Hematopoietic multipotent progenitor cell (in vitro differentiated cells): ENCODE measurements at places on chromosomes 4 and X. TPM values are rescaled to one million over a fixed set of nuclear protein-coding genes. Genes with fewer than 3 reads are reported as not detected.

DNA sequence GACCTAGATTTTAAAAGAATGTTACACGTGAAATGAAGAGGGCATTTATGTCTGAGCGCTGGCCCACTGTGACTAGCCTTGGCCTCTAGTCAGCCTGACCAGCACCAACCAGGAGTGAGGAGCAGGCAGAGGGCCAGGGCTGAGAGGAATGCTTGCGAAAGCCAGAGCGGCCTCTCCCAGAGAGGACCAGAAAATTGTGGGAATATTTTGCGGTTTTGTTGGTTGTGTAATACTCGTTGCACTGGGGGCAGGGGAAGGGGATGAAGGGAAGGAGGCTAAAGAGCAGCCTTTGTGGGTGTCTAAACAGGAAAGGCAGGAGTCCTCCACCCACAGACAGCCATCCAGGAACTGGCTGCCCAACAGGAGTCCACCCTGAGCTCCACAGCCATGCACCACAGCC lies 3.8 kb downstream of the GABRE start:
- no peak for DNase-seq

DNA sequence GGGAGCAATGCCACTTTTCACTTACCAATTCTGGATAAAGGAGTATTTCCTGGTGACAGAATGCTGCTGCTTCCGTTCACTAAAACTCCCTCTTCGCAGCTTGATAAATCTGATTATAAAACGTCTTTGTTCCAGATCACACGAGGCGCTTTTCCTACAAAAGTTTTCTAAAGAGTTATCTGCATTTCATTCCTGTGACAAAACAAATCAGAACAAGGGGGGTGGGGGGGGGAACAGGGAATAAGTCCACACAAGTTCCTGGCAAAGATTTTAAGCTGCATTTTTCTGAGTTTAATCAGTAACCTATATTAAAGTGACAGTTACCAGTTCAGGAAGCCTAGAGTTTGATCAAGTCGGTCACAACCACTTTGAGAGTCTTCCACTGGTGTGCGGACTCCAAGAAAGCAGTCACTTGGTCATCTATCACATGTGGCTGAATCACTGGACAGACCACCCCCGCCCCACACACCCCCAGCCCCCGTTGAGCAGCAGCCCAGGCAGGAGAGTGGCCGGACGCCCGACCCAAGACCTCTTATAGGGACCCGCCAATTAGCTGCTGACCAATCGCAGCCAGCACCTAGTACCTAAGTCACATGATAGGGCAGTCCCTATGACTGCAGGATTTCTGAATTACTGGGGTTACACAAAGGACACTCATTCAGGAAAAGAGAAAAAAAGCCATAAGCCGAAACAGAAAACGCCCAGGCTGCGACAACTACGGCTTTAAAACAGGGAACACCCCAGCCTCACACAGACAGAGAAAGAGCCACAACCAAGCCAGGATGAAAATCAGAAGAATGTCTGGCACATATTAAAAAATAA lies 569.3 kb upstream of the DIPK2B start:
- DNase-seq = peak; percentile 83

Gene EDNRA
- total RNA-seq = not detected

- no peak for DNase-seq
Measured at GRCh38 chr4:7546152-7546808, 111.5 kb upstream of the PSAPL1 start.

DNA sequence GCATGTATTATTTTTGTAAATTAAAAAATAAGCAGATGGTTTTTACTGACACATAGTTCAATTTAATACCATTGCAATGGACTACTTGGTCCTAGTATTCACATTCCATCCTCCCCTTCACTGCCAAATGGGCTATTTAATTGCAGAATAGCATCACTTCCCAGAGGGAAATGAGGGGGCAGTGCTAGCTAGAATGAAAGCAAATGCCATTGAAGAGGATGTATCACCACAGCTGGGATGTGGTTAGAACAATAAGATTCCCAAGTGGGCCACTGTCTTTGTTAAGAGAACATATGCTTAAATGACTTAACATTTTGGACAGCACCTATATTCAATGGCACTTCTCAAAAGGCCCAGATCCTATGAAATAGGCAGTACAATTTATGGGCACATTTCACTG lies 224.7 kb downstream of the RBMX2 start:
- no peak for DNase-seq

- DNase-seq = no peak
Measured at GRCh38 chr4:146256328-146256727, 42.0 kb downstream of the REELD1 start.

DNA sequence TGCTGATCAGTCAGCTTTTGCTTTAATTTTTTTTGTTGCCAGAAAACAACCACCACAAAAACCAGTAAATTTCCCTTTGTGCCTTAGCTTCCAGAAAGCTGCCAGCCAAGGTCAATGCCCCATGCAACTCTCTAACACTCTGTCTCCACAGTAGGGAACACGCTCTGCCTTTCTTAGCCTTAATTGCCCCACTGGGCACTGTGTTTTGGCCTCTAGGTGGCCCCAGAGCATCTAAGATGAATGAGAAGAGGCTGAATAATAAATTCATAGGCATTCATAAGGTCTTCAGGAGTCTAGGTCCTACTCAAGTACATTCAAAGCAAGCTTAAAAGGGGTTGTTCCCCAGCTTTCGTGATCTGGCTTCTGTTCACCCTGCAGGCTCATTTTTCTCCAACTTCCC lies 57.7 kb upstream of the PASD1 start:
- DNase-seq = peak; percentile 10

Gene ARHGEF6
- 72.7 TPM for total RNA-seq

DNA sequence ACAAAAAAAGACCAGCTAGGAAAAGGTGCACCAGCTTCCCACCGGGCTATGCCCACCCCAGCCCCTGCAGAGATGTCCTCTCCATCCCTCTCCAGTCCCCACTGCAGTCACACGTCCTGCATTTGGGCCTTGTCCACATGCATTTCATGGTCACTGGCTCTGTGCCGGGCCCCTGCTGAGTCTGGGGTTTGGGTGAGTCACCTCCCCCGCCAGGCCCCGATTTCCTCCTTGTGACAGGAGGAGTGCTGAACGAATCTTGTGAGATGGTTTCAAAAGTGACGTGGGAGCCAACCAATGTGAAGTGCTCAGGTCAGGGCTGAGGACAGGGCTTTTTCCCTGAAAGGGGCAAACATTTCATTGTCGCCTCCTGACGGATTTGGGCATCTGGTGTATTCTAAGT lies 7.1 kb downstream of the CPZ start:
- no peak for DNase-seq

GRCh38 chr4:122639181-122639580 lies 18.3 kb upstream of the IL21 start:
- no peak for DNase-seq

DNA sequence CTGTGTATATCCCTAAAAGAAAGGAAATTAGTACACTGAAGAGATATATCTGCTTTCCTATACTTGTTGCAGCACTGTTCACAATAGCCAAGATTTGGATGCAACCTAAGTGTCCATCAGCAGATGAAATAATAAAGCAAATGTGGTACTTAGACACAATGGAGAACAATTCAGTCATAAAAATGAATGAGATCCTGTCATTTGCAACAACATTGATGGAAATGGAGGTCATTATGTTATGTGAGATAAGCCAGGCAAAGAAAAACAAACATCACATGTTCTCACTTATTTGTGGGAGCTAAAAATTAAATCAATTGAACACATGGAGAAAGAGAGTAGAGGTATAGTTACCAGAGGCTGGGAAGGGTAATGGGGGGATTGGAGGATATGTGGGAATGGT lies 611.9 kb downstream of the STPG2 start:
- DNase-seq = no peak

GRCh38 chrX:50863471-50863870 lies 47.1 kb upstream of the BMP15 start:
- DNase-seq = no peak

DNA sequence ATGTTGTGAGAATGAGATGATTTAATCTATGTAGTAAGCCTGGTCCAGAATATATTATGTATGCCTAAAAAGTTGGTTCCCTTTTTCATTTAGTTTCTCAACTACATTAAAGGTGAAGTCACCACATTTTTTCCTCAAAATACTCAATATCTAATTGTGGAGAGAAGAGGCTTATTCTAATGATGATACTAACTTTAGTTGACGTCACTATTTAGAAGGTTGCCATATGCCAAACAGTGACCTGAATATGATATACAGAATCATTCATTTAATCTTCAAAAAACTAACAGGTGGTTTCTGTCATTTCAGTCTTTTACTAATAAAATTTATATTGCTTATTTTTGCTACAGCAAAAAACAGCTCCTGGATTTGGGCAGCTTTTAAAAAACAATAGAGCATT lies 480.7 kb upstream of the NWD2 start:
- DNase-seq = no peak

DNA sequence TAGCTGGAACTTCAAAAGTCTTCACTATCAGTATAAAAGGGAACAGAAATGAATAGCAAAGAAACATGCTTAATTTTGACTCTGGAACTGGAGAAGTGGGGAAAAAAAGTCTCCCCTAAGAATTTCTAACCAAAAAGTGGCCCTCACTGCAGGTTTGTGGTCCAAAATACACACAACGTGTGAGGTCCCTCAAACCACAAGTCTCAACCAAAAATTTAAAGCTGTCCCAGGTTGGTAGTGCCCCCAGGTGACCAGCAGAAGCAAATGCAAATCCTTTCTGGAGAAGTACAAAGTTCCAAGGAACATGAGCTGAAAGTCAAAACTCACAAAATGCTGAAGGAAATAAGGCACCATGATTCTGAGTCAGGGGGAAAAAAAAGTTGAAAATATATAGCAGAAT lies 23.6 kb upstream of the VAMP7 start:
- DNase-seq = no peak

GRCh38 chr4:145493166-145493565 lies 11.5 kb downstream of the SMAD1 start:
- DNase-seq = no peak

Gene DRD5
- not detected for total RNA-seq

DNA sequence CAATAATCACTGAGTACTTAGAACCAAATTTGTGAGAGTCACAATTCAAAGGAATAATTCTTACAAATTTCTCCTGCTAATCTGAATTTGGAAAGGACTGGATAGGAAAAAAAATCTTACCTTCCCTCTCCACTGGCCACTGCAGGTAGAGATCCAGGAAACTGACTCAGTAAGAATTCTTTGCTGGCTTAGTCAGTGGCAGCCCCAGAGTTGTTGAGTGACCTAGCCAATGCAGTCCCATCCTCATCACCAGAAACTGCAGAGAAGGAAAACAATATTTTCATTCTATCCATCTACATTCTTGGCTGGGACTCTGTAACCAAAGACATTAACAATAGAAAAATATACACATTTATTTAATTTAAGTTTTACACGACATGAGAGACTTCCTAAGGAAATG lies 572.0 kb downstream of the ADGRL3 start:
- DNase-seq = no peak

- no peak for DNase-seq
Measured at GRCh38 chrX:15563056-15563455, 37.7 kb downstream of the ACE2 start.

Gene ETDB
- total RNA-seq = not detected

- no peak for DNase-seq
Measured at GRCh38 chr4:75916091-75916661, 13.9 kb upstream of the PPEF2 start.

Gene AMER1
- total RNA-seq = 5.1 TPM

DNA sequence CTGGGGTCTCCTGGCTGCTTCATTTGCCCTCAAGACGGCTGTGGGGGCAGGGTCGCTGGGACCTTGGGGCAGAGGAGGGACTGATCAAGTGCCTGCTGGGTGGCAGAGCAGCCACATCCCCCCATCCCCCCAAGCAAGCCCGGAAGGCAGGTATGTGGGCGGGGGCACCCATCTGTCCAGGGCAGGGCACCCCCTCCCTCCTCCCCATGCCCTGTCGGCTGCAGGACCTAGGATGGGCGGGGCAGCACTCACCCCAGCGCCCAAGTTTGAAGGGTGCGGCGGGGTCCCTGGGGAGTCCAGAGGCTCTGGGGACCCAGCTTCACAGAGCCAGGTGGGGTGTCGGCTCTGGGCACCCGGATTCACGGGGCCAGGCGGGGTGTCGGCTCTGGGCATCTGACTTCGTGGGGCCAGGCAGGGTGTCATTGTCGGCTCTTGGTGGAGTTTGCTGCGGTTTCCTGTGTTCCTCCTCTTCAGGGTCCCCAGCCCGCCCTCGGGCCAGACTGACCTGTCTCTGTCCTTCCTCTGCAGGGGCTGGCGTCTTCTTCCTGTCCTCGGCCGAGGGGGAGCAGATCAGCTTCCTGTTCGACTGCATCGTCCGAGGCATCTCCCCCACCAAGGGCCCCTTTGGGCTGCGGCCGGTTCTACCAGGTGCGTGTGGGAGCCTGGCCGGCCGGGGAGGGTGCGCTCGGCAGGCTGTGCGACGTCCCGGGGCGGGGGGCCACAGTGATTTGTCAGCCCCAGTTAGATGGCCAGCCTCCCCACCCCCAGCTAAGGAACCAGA lies 22.1 kb downstream of the DOK7 start:
- peak; percentile 7 for DNase-seq

Gene GLA
- total RNA-seq = 32.3 TPM

Gene SNCA
- total RNA-seq = 18.6 TPM

Gene GAGE12F
- not detected for total RNA-seq

- DNase-seq = no peak
Measured at GRCh38 chr4:44056721-44057151, 391.9 kb downstream of the KCTD8 start.

DNA sequence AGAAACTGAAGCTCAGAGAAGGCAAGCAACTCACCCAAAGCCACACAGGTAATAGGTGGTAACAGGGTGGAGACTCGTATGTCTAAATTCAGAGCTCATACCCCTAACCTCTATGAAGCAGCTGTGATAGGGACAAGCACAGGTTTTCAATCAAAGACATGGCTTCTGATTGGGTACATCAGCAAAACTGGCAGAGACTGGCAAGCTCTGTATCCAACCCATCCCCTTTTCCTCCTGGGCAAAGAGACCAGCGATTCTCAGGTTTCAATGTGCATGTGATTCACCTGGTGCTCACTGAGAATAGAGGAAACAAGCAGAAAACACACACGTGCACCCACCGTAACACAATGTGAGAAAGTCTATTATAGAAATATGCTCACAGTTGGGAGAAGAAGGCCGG lies 153.0 kb downstream of the SMIM20 start:
- no peak for DNase-seq

GRCh38 chr4:8655411-8656184 lies 63.0 kb downstream of the CPZ start:
- no peak for DNase-seq

DNA sequence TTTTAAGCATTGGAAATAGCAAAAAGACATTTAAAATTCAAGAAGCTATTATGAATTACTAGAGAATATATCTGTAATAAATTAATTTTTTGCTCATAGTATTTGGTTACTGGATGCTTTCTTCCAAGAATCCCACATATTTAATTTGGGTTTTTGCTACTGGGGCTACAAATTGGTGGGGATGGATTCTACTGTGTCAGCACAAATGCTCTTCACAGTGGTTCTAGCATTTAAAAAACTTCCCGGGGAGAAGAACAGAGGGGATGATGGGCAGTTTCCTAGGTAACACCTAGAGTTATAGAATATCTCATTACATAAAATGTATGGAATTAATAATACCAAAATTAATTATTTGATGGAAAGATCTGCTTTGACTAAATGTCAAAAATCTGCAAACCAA lies 68.9 kb upstream of the PRPS2 start:
- DNase-seq = no peak
